ENCODE measurements at places on chromosomes 2 and 18. TPM values are rescaled to one million over a fixed set of nuclear protein-coding genes. Genes with fewer than 3 reads are reported as not detected.

GRCh38 chr2:211688196-211688595 is 850.4 kb downstream of the ERBB4 start:
- H3K4me3 ChIP-seq, result no peak overlapping the region
- H3K36me3 ChIP-seq, result no peaks in the 10 kb centered on the region
- no peaks in the 10 kb centered on the region for H3K4me1 ChIP-seq
- H3K27ac ChIP-seq, result no peak overlapping the region

Gene ANTXR1
- total RNA-seq, result 86.3 TPM

DNA sequence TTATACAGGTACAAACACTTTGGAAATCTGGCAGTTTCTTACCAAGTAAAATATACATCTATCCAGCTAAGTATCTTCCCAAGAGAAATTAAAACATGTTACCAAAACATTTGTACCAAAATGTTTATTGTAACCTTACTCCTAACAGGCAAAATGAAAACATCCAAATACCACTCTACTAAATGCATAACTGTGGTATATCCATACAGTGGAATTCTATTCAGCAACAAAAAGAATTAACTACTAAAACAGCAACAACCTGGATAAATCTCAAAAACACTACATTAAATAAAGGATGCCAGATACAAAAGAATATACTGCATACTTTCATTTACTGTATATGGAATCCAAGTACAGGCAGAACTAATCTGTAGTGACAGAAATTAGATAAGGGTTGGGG is 51.1 kb downstream of the TLK1 start:
- no peak for DNase-seq
- no peak overlapping the region for H3K27ac ChIP-seq
- no peaks in the 10 kb centered on the region for H3K27me3 ChIP-seq
- peaks cover 4% of the 10 kb centered on the region for H3K36me3 ChIP-seq
- H3K4me3 ChIP-seq, result no peak overlapping the region

DNA sequence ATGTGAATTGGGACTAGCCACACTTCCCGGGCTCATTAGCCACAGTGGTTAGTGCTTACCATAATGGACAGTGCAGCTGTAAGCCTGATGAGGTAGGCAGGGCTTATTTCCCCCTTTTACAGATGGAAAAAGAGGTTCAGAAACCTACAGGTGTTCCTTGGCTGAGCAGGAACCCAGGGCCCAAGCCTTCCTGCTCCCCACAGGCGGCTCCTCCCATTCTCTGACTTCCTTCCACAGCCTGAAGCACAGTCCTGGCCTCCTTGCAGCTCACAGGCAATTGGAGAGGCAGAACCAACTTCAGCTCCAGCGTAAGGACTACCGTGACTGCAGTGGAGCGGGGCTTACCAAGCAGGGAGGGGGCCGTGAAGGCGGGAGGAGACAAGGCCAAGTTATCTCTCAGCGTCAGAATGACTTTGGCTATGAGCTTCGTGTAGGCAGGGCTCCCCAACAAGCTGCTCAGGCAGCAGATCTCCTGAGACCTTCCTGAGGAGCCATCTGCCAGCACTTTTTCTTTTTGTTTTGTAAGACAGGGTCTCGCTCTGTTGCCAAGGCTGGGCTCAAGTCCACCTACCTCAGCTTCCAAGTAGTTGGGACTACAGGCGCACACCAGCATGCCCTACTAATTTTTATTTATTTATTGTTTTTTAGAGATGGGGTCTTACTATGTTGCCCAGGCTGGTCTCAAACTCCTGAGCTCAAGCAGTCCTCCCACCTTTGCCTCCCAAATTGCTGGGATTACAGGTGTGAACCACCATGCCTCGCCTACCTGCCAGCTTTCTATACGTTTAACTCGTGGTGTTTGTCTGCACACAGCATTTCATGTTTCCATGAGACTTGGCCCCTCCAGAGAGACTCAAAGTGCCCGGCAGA is 34.2 kb upstream of the NT5DC4 start:
- H3K36me3 ChIP-seq, result no peaks in the 10 kb centered on the region
- H3K4me3 ChIP-seq, result no peak overlapping the region
- H3K4me1 ChIP-seq, result peaks cover 5% of the 10 kb centered on the region
- no peak overlapping the region for H3K27ac ChIP-seq

Gene TTN
- total RNA-seq, result 2.8 TPM

DNA sequence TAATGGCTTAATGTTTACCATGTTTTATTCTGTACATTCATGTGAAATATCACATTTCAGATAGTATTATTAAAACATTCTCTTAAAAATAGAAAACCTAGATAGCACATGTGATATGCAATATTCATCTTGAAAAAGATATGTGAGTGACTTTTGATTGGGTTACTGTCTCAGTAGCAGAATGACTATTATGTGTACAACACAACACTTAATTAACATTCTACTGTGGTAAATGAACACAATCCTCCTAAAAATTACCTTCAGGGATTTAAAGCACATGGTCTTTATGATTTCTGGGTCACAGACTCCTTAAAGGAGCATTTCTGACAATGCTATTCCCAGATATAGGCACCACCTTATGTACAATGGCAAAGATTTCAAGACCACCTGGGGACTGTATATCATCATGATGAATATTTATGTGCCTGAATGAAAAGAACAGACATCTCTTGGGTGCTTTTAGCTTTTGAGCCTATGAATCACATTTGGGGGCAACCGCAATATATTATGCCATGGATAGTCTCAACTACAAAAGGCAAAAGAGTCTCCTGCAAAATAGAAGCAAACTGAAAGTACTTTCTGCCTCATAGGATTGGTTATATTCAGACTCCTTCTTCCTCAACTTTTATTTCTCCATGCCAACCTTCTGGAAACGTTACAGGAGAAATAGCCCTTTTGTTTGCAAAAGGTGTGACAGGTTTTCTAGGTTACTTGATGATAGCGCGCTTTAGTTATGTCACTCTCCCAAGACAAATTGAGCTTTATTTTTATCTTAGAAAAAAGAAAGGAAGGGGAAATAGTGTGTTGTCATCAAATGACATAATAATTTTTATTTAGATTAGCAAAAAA is 259.0 kb downstream of the CALCRL start:
- no peaks in the 10 kb centered on the region for H3K36me3 ChIP-seq
- no peak for DNase-seq
- H3K4me3 ChIP-seq, result no peak overlapping the region
- no peaks in the 10 kb centered on the region for H3K27me3 ChIP-seq
- no peaks in the 10 kb centered on the region for H3K4me1 ChIP-seq

DNA sequence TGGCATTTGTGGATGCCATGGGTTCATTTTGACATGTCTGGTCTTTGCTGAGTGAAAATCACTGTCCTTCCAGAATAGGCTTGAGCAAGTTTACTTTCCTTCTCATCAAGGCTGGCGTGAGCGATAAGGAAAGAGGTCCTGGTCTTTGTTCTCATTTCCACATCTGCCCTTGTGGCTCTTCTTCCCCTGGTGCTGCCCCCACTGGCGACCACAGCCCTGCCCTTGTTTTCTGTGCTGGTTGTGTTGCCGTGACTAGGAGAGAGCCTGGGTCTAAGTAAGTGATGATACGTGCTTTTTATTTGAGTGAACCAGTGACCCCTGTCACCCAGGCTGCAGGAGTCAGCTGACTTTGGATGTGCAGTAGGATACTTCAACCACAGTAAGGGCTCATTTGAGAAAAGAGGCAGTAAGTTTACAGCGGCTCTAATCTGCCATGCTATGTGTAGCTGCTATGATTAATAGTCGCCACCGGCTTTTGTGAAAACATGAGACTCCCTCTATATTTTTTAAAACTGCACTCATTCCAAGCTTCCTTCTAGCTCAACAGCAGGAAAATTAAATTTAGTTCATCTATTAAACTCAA is 441.7 kb downstream of the RNF144A start:
- peak; percentile 79 for DNase-seq
- no peak overlapping the region for H3K4me3 ChIP-seq
- no peak overlapping the region for H3K27ac ChIP-seq

GRCh38 chr2:201542291-201542690 is 90.8 kb downstream of the STRADB start:
- DNase-seq, result no peak
- H3K4me3 ChIP-seq, result no peak overlapping the region
- H3K27ac ChIP-seq, result no peak overlapping the region
- no peaks in the 10 kb centered on the region for H3K36me3 ChIP-seq
- H3K27me3 ChIP-seq, result no peaks in the 10 kb centered on the region

Gene CHRNA1
- not detected for total RNA-seq

GRCh38 chr18:59380706-59381105 is 21.6 kb upstream of the LMAN1 start:
- H3K4me1 ChIP-seq, result no peaks in the 10 kb centered on the region
- H3K27me3 ChIP-seq, result no peaks in the 10 kb centered on the region
- no peaks in the 10 kb centered on the region for H3K36me3 ChIP-seq

Gene OTX1
- total RNA-seq, result not detected

Gene HSPD1
- total RNA-seq, result 110 TPM

DNA sequence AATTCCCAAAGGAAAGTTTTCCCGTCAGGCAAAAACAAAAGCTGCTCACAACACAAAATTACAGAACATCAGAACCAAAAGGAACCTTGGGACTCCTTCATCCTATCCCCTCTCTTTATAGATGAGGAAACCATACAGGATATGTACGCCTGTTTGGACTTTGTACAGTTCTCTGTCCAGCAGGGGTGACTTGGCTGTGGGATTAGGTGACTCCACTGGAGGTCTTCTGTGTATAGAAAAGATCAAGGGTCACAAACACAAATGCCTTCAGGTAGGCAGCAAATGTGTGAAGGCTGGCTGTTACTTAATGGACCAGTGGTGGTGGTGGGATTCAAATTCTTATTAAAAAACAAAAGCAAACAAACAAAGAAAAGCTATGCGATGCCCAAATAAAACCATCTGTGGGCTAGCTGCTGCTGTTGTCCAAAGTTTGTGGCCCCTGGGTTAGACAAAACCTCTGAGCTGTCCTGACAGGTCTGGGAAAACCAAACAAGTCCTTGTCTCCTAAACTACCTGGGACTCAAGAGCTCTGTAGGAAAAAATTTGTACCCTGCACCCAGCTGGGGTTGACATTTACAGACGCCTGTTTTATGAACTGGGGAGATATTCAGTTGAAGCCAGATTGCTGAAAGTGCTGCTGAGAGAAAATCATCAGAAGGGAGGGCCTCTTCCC is 1.3 kb upstream of the CEP68 start:
- H3K4me1 ChIP-seq, result peaks cover 39% of the 10 kb centered on the region
- H3K27me3 ChIP-seq, result no peaks in the 10 kb centered on the region

GRCh38 chr2:210539578-210540416 is 16.6 kb upstream of the CPS1 start:
- no peak overlapping the region for H3K27ac ChIP-seq
- no peak for DNase-seq
- no peaks in the 10 kb centered on the region for H3K4me1 ChIP-seq
- no peak overlapping the region for H3K4me3 ChIP-seq
- H3K27me3 ChIP-seq, result no peaks in the 10 kb centered on the region

- no peaks in the 10 kb centered on the region for H3K27me3 ChIP-seq
- H3K4me3 ChIP-seq, result no peak overlapping the region
- DNase-seq, result no peak
- no peaks in the 10 kb centered on the region for H3K36me3 ChIP-seq
- H3K4me1 ChIP-seq, result peaks cover 18% of the 10 kb centered on the region
- H3K27ac ChIP-seq, result peak overlapping the region; percentile 16
These were observed 119.6 kb upstream of the ITGA6 start for GRCh38 chr2:172307800-172308199.

GRCh38 chr2:60526623-60527022 is 26.8 kb downstream of the BCL11A start:
- H3K4me1 ChIP-seq, result peaks cover 16% of the 10 kb centered on the region
- peaks cover 8% of the 10 kb centered on the region for H3K27me3 ChIP-seq
- no peaks in the 10 kb centered on the region for H3K36me3 ChIP-seq
- no peak overlapping the region for H3K4me3 ChIP-seq

Gene CRYBA2
- not detected for total RNA-seq

GRCh38 chr2:174493549-174494331 is 6.9 kb upstream of the GPR155 start:
- H3K36me3 ChIP-seq, result no peaks in the 10 kb centered on the region
- H3K4me3 ChIP-seq, result no peak overlapping the region
- no peaks in the 10 kb centered on the region for H3K4me1 ChIP-seq
- H3K27ac ChIP-seq, result no peak overlapping the region
- no peak for DNase-seq

DNA sequence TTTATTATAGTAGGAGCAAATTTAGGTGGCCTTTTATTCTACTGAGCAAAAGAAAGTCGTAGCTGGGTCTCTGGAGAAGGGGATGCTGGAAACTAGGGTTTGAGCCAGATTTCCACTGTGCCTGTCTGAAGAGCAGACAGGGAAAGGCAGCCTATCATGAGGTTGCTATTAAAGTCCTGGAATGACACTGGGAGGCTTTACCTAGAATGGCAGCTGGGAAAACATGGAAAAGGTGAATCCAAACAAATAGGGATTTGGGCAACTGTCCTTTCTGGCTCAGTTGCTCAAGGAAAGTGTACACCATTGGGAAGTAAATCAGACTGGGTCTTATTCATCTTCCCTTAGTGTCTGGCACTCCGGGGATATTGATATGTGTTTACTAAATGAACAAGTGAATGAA is 154.6 kb downstream of the MTX2 start:
- H3K27ac ChIP-seq, result no peak overlapping the region
- no peak for DNase-seq
- H3K36me3 ChIP-seq, result no peaks in the 10 kb centered on the region
- H3K27me3 ChIP-seq, result no peaks in the 10 kb centered on the region

DNA sequence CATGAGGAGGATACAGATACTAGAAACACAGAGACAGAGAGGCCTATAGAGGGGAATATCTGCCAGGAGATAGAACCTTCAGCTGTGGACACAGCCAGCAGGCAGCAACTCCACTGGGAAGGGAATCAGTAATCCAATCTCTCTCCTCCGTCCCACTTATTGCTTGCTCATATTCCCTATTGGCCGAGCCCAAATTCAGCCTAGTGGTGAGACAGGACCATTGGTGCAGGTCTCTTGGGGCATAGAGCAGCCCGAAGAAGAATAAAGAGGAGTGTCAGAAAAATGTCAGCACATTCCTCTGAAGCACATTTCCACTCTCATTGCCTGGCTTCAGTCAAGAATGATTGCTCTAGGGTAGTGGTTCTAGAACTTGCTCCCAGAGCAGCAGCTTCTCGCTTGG is 1091.5 kb upstream of the GYPC start:
- DNase-seq, result no peak
- no peak overlapping the region for H3K27ac ChIP-seq
- H3K4me1 ChIP-seq, result no peaks in the 10 kb centered on the region
- no peaks in the 10 kb centered on the region for H3K36me3 ChIP-seq

DNA sequence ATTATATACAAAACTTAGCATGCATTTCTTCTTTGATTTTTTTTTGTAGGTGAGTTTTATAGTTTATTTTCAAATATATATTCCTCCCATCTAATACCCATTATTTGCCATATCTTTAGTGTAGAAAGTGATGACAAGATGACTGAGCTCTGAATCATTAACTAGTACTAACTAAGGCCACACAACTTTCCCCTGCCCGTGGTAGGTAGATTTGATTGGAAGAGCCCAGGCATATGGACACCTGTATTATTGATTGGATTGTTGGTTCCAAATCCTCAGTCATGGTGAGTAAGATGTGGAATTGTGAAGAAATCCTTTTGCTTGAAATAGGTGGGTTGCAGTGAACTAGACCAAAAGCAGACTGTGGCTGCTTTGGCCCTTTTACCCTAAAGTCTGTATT is 54.8 kb downstream of the ABI2 start:
- no peaks in the 10 kb centered on the region for H3K36me3 ChIP-seq
- no peak for DNase-seq
- no peak overlapping the region for H3K4me3 ChIP-seq
- no peaks in the 10 kb centered on the region for H3K27me3 ChIP-seq
- no peak overlapping the region for H3K27ac ChIP-seq
- H3K4me1 ChIP-seq, result no peaks in the 10 kb centered on the region
